ENCODE measurements at places on chromosomes 5 and 9.

- DNase-seq, result no peak
Observed at GRCh38 chr9:110911659-110912418, 126.4 kb downstream of the LPAR1 start.

DNA sequence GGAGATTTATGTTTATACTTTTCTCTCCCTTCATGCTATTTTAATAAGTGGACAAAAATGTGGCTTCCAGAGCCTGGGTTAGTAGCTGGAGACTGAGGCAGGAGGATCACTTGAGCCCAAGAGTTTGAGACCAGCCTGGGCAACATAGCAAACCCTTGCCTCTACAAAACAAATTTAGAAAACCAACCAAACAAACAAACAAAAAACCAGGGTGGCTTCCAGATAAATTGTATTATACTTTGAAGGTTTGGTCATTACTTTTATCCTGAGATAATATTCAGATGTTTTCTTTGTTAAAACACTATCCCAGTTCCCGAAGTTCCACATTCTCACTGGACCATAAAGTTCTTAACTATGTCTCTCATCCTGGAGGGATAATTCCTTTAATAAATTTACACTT, 46.0 kb downstream of the ALDH1A1 start:
- no peak for DNase-seq

- DNase-seq, result no peak
Observed at GRCh38 chr9:87479801-87480201, 17.9 kb upstream of the DAPK1 start.

DNA sequence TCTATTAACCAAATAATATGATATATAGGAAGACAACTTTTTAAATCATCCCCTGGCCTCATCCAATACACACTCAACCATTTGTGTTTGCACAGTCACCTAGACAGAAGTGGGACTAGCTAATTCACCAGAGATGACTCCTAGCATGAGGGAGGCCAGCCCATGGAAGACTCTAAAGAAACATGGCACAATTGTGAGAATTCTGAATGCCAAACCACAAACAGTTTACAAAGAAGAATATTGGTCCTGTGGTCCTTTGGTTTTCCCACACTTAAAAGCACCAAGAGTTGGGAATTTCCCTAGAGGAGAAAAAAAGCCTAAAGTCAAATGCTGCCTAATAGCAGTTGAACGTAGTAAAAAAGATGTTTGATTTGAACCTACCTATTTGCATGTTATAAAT, 609.9 kb downstream of the ACTL7B start:
- DNase-seq, result no peak

GRCh38 chr5:36040651-36041536, 25.8 kb downstream of the UGT3A2 start:
- no peak for DNase-seq

DNA sequence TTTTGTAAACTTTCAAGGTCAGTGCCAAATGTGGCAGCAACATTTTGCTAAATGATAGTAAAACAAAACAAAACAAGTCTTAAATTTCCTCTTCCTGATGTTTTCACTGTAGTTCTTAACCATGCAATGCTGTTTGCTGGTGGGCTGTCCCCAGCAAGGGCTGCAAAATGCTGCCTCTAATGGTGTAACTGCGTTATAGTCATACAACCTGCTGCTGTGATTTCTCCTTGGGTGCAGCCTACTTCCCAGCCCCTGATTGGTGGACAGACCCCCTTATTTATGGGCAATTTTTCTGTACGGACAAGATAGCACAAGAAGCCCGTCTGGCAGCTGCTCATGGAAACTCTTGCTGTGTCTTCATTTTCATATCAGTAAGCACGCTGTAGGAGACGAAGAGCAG, 26.6 kb upstream of the PIP5K1B start:
- DNase-seq, result no peak

GRCh38 chr5:172887692-172888091, 53.6 kb downstream of the ERGIC1 start:
- no peak for DNase-seq

- DNase-seq, result no peak
Observed at GRCh38 chr9:35842795-35843194, 13.8 kb downstream of the TMEM8B start.

Measured in BJ (cell line).